A673 (cell line): ENCODE measurements at places on chromosomes 5 and 9.

- DNase-seq, result no peak
Measured at GRCh38 chr5:44390351-44390750, 1.1 kb upstream of the FGF10 start.

DNA sequence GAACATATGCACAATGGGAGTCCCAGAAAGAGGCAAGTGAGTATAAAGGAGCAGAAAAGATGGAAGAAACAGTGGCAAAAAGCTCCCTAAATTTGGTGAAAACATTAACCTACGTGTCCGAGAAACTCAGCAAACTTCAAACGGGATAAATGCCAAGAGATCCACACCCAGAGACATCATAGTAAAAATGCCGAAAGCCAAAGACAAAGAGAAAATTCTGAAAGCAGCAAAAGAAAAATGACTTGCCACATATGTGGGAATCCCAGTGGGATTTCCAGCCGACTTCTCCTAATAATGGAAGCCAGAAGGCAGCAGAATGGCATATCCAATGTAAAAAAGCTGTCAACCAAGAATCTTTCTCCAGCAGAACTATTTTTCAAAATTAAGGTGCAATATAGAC lies 101.2 kb downstream of the ADAMTS2 start:
- no peak for DNase-seq

GRCh38 chr9:107983181-107983603 lies 493.6 kb upstream of the KLF4 start:
- no peak for DNase-seq

DNA sequence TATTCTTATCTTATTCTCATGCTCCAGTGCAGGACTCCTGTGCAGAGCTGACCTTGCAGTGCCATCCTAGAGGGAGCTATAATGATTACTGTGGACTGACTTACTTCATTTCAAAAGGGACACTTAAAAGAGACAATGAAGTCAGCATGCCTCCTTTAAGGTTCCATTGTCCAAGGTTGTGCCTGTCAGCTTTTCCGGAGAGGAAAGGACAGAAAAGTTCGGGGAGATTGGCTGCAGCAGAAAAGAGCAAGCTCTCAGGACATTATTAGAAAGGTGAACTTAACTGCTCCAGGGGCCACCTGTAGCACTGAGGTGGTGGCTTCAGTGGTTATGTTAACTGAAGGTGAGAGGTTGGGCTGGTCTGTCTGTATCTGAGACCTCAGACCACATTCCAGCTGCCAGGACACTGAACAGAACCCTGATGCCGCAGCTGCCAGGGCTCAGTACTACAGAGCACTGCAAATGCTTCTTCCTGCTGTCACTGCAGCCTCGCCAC lies 112.9 kb downstream of the ST8SIA4 start:
- DNase-seq, result no peak

DNA sequence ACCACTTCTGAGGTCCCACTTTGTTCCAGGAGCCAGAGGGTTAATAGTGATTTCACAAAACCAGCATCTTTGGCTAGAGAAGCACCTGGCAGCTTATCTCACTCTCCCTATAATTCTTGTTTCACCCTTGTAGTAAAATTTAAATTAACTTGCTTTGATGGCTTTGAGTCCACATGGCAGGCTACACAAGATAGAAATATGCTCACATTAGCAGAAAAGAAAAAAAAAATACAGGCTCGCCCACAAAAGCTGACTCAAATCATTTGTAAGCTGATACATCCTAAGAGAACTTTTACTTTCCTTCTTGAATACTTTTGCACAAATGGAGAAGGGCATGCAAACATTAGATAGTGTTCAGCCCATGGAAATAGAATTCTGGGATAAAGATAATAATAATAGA lies 36.2 kb downstream of the TNFSF15 start:
- DNase-seq, result no peak

GRCh38 chr9:104907278-104907951 lies 20.5 kb downstream of the ABCA1 start:
- DNase-seq, result no peak

GRCh38 chr9:126375386-126375785 lies 48.8 kb downstream of the MVB12B start:
- DNase-seq, result peak; percentile 79

- DNase-seq, result no peak
Measured at GRCh38 chr9:69583645-69584234, 88.4 kb downstream of the APBA1 start.

- DNase-seq, result no peak
Measured at GRCh38 chr5:135306557-135306956, 92.5 kb downstream of the MACROH2A1 start.

DNA sequence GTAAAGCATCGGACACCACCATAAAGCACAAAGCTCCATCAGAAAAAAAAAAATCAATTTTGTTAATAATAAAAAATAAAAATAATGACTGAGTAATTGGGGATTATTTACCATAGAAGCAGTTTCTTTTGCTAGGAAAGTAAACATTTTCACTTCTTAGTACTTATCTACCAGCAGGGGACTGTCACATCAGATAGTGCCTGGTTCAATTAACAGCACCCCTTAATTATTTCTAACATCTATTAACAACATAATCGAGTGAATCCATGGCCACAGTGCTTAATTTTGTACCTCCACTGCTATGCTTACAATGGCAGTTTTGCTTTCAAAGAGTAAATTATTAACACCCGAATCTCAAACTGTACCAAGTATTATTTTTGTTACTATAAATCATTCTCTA lies 221.7 kb downstream of the SMARCA2 start:
- DNase-seq, result no peak

GRCh38 chr9:32413424-32413823 lies 29.0 kb downstream of the ACO1 start:
- DNase-seq, result no peak

DNA sequence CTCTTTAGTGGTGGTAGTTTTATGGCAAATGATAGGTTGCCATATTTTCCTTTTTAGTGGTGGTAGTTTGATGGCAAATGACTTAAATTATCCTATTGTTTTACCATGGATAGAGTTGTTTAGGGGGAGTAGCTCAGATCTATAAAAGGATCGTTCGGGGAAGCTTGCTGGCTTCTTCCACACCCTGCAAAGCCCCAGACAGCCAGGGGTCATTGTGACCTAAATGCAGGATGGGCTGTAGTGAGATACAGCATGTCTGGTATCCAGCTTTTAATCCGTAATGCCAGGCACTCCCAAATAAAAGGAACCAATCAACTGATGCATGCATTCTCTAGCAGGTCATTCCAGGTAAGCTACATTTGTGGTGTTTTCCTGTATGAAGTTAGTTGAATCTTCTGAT lies 67.1 kb downstream of the PRR16 start:
- no peak for DNase-seq

GRCh38 chr5:15704397-15704947 lies 204.5 kb downstream of the FBXL7 start:
- no peak for DNase-seq

DNA sequence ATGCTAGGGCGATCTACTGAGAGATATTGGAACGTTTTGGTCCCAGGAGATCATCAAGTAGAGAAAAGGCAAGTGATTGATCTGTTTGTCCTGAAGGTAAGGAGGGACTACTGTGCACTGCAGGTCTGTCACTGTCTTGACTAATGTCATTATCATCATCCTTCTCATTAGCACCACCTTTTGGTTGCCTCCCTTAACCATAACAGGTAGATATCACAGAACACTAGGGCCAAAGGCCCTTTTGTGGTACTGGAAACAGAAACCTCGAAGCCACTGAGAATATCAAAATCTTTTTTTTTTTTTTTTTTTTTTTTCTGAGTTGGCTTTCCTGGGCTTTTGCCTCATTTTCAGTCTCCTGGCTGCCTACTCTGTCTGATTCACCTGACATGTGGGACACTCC lies 134.0 kb downstream of the KCTD16 start:
- DNase-seq, result no peak

- DNase-seq, result no peak
Measured at GRCh38 chr9:136372561-136373299, 739 bp downstream of the CARD9 start.

GRCh38 chr9:20599195-20599594 lies 23.1 kb downstream of the MLLT3 start:
- DNase-seq, result no peak

GRCh38 chr9:114898741-114899140 lies 31.6 kb downstream of the TNFSF8 start:
- DNase-seq, result peak; percentile 29

DNA sequence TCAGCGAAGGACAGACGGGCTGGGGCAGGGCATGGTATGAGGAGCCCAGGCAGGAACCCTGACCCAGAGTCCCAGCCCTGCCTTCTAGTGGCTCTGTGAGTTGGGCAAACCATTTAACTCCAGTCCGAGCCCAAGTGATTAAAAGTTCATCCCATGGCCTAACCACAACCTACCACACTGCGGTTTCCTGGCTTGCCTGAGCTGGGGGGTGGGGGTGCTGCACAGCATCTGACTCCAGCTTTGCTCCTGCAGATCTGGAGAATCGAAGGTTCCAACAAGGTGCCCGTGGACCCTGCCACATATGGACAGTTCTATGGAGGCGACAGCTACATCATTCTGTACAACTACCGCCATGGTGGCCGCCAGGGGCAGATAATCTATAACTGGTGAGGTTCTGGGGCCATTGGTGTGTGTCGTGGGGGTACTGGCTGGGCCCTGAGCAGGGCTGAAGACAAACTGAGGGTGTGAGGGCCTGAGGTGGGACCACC lies 49.0 kb downstream of the STOM start:
- DNase-seq, result no peak

GRCh38 chr5:139190125-139190524 lies 8.0 kb downstream of the SIL1 start:
- DNase-seq, result no peak

- peak; percentile 75 for DNase-seq
Measured at GRCh38 chr5:1521671-1522600, 1.8 kb downstream of the LPCAT1 start.

- no peak for DNase-seq
Measured at GRCh38 chr9:136193891-136194279, 11.0 kb downstream of the LHX3 start.

DNA sequence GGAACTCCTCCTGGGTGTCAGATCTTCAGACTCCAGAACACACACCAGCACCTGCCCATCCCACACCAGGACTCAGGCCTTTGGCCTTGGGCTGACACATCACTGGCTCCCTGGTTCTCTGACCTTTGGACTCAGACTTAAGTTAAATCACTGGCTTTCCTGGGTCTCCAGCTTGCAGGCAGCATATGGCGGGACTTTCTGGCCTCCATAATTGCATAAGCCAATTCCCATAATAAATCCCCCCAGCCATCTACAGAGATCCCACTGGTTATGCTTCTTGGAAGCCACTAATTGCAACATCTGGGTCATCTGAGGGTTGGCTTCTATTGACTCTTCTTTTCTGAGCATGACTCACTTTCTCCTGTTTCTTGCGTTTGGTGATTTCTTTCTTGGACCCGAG lies 80.3 kb upstream of the SARDH start:
- no peak for DNase-seq

GRCh38 chr5:142846406-142846805 lies 76.2 kb downstream of the ARHGAP26 start:
- DNase-seq, result no peak

DNA sequence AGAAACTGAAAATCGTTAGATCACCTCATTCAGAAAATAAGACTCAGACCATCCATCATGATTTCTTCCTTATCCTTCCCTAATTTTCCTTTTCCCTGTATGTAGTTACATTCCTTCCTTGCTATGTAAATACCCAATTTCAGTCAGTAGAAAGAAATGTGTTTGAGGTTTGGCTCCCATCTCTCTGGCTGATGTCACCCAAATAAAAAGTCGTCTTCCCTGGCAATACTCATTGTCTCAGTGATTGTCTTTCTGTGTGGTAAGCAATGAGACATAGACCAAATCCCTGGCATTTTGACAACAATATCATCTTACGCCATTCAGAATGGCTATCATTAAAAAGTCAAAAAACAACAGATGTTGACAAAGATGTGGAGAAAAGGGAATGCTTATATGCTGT lies 303.9 kb upstream of the EDIL3 start:
- DNase-seq, result no peak

DNA sequence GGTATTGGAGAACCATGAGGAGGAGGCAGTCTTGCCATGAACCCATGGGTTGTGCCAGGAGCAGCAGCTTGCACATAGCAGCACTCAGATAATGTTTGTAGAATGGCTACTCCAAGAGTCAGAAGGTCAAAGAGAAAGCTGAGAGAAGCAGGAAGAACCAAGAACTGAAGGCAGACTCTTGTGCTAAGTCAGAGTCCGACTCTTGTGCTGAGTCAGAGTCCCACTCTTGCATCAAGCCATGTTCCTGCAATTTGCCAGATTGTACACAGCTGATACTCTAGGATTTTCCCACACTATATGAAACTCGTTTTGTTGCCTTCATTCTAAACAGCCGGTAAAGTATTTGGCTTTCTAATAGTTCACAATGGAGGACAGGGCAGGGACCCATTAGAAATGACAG lies 26.2 kb upstream of the HSPA9 start:
- no peak for DNase-seq

DNA sequence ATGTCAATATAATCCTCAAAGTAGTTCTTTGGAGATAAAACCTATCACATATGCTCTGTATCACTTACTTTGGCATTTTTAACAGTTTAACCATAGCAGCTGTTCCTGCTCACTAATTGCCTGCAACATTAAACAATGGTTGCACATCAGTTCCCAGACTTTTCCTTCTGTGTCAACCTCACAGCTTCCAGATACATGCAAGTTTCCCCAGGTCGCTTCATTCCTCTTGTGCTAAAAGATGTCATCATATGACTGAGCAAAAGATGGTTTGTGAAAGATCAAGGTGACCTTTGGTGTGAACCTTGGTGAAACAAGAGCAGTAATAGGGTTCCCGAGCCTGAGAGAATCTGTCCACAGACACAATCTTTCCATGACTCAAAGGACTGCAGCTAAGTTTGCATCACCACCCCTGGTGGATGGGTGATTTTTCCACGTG lies 500.4 kb upstream of the PAPPA start:
- DNase-seq, result no peak

DNA sequence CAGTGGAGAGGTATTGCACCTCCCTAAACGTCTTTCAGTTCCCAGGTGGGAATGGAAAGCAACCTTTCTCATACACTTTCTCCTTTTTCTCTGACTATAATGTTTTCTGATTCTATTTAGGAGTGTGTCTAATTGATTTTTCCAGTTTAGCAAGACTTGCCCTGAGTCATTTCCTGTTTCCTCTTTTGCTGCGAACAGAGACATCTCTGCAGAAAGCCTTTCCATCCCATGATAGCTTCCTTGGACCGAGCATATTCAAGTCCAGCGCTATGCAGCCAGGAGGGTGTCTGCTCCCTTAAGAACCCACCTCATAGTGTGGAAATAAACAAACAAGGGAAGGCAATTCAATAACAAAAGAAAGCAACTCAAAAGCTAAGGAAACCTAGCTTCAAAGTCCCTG lies 60.0 kb upstream of the CDH6 start:
- DNase-seq, result peak; percentile 94

DNA sequence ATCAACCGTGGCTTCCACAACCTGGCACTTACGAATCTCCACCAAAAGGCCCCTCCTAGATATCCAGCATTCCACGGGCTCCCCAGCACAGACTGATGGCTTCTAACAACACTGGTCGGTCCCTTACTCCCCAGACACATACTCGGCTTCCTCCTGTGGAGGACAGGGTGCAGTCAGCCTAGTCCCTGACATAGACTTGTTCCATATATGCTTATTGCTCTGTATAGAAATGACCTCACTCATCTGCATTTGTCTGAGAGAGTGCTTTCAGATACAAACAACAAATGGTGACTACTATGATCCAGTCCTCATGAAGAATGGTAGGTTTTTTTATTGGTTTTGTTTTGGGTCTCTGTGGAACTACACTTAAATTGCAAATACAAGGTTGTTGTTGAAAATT lies 72.4 kb downstream of the TMEM215 start:
- DNase-seq, result no peak
